ENCODE measurements at places on chromosomes 5 and 9. TPM values are rescaled to one million over a fixed set of nuclear protein-coding genes. Genes with fewer than 3 reads are reported as not detected.

DNA sequence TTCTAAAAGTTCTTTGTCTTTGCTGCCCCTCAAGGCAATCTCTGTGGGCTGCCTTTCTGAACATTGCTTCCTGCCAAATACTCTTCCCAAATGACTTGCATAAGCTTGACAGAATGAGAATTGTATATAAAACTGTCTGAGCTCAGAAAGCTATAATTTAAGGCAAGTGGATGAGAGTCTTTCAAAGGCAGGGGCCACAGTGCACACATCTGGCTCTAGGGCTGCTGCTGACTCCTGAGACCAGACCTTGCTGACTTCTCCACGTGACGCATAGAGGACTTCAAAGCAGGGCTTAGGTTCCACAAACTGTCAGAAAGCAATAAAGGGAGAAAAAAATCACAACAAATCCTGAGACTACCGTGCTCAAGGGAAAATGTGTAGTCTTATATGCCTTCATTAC lies 79.4 kb upstream of the DIRAS2 start:
- DNase-seq: no peak

DNA sequence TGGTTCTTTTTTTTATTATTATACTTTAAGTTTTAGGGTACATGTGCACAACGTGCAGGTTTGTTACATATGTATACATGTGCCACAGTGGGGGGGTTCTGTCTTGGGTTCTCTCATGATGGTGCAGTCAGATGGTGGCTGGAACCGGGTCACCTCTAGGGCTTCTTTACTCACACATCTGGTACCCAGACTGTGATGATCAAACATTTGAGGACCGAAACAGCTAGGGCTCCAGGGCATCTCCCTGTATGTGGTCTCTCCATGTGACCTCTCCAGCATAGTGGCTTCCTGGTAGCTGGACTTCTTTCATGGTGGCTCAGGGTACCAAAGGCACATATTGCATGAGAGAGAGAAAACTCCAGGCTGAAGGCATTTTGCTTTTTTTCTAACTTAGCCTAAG lies 9.8 kb upstream of the CRHBP start:
- DNase-seq: no peak

DNA sequence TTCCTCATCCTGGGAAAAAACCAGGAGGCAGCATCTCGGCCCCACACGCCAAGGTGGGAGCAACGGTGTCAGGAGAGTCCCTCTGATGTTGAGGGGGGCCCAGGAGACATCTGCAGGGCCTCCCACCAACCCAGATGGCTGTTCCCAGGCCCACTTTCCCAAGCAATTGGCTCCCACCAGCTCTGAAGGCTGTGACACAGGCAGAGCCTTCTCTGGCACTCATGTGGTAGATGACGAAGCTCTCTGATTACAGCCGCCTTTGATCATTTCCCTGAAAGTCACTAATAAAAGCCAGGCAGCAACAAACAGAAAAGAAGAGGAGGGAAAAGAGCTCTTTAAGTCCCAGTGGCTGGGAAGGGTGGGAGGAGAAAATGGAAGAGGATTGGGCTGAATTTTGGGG lies 226.5 kb downstream of the CDK5RAP2 start:
- DNase-seq: no peak

DNA sequence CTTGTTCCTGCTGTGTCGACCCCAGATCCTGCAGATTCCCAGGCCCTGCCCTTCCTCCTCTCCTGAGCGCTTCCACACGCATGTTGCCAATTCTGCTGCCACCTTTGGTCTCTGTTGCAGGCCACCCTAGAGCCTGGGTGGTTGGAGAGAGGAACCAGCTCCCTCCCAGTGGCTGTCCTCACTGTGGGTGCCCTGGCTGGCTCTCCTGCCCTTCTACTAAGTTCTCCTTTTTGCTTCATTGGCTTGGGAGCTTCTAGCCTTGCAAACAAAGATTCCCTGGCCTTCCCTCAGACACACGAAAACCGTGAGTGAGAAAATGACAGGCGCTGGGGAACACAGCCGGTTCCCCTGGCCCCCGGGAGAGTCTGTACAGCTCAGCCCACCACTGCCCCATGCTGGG lies 14.2 kb upstream of the NCS1 start:
- DNase-seq: no peak

DNA sequence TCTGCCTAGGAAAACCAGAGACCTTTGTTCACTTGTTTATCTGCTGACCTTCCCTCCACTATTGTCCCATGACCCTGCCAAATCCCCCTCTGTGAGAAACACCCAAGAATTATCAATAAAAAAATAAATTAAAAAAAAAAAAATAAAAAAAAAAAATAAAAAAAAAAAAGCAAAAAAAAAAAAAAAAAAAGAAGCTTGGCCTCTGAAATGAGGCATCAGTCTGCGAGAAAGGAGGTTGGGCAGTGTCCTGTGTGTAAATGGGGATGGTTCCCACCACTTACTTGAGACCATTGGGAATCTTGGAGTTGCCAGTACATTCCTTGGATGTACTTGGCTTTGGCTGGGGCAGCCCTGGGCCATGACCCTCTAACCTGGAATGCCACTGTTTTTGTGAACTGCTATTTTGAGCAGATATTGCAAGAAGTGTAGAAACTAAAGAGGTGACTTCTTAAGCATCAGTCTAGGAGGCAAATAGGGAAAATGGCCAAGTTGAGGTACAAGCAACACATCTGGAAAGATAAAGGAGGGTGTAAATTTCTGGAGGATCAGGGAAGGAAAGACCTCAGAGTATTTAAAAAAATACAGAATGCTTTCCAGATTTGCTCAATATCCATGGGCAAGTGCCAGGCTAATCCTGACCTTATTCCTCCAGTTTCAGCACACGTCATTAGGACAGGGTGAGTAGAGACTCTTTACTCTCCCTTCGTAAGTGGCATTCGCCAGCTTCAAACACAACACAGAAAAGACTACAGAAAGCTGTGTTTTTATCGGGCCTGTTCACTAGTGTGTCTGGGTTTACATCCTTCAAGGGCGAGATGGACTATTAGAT lies 58.1 kb downstream of the HSPA4 start:
- peak; percentile 13 for DNase-seq

DNA sequence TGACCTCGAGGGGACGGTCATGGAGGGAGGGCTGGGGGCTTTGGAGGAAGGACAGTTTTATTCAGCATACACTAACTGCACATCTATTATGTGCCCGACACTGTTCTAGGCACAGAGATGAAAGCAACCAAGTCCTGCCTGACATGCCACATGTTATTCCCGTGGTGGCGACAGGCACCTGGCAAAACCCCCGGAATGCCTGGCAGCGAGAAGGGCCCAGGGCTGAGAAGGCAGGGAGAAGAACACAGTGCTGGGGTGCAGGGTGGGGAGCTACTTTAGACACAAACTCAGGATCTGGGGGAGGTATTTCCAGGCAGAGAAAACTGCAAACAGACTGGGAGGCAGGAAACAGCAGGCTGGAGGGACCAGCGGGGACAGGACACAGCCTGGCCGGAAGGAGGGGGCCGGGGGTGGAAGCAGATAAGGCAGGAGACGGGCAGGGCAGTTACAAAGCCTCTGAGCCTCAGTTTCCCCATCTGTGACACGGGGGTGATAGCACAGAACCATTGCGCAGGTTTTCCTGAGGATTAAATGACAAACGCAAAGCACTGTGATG lies 77.7 kb downstream of the STK10 start:
- no peak for DNase-seq

- DNase-seq: peak; percentile 24
Observed at GRCh38 chr5:16853518-16853917, 82.6 kb downstream of the MYO10 start.

DNA sequence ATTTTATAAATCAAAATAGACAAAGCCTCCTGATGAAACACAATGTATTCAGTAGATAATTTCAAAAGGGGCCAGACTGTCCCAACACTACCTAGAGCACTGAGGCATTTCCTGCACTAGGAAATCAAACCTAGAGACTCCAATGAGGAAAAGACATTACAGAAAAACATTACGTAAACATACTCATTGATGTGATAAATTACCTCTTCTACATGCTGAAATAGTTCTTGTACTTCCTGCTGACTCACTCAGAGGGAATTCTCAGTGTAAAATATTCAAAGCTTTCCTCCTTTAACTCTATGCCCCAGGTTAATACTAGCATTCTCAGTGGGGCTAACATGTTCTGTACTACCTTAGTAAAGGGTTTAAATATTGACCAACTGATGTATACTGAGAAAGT lies 178.0 kb downstream of the ESM1 start:
- no peak for DNase-seq

GRCh38 chr5:43802119-43802518 lies 199.1 kb downstream of the NNT start:
- DNase-seq: no peak

DNA sequence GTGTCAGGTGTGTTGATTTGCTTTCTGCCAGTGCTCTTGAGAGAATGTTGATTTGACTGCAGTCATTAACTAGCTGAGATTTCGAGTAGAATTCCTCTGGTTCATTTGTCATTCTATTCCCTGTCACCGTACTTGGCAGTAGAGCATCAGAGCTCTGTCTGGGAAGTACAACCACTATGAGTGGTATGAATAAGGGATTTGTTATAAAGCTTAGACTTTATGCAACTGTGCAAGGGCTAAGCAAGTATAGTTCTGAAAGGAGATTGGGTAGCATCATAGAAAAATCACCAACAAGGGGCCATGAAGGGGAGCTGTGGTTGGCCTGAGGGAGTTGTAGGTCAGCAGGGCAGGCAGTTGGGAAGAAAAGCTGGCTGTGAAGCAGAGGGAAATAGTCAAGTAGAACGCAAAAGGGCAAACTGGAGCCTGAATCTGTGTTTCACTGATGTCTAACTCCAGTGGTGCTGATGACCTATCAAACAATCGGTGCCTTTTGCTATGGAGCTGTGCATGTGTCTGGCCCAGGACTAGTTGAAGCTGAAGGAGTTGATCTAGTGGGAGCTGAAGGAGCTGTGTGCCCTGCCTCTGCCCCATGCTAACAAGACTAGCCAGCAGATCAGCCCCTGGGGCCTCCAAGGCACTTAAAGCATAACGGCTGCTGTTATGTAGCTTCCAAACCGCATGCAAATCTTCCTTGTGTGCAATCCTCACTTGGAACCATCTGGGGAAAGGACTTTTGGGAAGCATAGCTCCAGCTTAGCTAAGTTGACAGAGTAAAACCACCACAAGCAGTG lies 110.0 kb downstream of the SLC28A3 start:
- no peak for DNase-seq

DNA sequence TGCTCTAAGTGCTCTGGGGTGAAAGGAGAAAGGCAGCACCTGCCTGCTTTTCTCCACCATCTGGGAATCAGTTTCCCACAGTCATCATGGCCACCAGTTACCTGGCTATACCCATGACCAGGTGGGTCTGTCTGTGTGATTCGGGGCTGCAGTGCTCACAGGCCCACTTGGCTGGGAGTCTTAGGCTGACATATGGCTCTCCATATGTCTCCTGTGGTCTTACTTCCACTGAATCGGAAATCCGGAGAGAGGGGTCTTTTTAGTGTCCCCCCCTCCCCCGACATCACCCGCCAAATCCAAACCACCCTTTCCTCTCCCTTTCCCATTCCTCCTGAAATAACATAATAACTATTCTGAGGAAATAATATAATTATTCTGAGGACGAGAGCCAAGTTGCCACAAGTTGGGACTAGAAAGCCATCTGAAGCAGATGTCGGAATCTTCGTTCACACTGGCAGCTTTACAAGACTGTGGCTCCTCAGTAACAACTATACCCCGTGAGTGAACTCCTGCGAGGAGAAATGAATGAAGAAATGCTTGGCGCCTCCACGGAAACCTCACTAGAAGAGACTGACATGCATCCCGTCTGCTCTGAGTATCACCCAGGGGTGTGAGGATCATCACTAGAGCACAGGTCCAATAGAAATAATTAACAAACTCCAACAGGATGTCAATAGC lies 143.4 kb downstream of the MYO10 start:
- DNase-seq: peak; percentile 75

DNA sequence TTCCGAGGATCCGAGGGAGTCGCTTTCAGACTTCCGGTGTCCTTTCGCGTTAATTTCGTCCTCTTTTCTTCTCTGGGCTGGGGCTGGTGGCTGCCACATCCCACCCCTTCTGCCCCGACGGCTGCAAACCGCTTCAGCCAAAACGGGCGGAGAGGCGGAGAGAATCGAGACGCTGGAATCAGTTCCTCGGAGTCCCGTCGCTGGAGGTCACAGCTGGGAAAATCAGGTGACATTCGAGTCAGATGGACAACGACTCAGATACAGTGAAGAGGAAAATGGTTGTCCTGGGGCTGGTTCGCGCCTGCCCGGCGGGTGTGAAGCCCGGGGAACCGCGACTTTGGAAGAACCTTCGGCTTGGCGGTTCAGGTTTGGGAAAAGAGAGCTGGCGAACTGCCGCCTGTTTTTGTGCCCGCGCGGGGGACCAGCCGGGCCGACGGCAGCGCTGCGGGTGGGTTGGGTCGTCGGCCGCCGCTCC lies 8.9 kb upstream of the NKX2-5 start:
- no peak for DNase-seq

DNA sequence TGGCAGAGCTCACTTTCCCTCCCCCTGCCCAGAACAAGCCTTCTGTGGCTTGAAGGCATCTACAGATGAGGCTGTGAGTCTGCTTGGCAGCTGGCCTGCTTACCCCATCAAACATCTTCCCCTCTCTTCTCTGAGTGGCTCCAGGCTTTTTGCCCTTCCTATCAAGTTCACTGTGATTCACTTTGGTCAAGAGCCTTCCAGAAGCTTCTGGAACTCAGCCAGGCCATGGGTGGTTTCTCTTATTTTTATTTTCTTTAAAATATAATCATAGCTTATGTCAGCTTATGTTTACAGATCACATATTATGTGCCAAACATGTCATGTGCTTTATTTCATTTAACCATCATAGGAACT lies 267.0 kb downstream of the SEC61B start:
- DNase-seq: no peak

DNA sequence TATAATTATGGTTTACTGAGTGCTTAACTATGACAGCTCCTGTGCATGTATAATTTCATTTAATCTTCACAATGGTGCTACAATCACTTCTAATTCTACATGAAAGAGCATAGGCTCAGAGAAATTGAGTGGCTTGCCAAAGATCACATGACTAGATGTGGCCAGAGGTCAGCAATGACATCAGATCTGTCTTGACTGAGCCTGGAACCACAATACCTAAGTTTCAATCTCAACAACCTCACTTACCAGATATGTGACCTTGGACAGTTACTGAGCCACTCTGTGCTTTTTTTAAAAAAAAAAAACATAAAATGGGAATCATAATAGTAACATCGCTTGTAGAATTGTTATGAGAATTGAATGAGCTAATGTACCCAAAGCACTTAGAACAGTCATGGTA lies 130.7 kb downstream of the TRIM32 start:
- no peak for DNase-seq

The CPLANE1 gene
- 25.3 TPM for total RNA-seq

The FAM81B gene
- not detected for total RNA-seq

The IFNA13 gene
- total RNA-seq: not detected

Data from G401 (cell line).